ENCODE measurements at places on chromosomes 11 and 22.

DNA sequence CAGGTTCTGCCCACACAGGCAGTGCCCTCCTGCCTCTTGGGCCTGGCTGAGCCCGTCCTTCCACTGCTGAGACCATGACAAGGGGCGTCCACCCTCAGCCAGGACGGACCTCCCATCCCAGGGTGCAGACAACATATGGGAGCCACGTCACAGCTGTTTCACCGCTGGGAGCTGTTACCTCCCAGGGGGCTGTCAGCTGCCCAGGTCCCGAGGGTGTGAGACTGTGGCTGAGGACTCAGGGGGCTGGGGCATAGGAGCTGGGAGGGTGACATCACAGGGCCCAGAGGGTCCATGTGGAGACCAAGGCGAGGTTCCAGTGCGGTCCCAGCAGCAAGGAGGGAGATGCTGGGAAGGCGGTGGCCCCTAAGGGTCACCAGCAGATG is 17.9 kb upstream of the CTSD start:
- DNase-seq: no peak

DNA sequence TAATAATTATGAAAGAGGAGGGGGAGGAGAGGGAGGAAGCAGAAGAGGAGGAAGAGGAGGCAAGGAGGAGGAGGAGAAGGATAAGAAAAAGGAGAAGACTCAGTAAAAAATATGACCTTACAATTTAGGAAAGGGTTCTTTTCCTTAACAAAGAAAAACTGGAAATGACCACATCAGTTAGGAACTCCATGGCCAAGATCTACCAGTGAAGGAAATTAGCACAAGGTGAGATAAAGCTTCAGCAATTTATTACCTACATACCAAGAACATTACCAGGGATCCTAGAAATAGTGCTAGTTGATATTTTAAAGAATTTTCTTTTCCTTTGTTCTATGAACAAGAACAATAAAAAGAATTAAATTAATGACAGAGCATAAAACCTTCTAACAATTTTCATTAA is 172.7 kb downstream of the LRRC4C start:
- no peak for DNase-seq

DNA sequence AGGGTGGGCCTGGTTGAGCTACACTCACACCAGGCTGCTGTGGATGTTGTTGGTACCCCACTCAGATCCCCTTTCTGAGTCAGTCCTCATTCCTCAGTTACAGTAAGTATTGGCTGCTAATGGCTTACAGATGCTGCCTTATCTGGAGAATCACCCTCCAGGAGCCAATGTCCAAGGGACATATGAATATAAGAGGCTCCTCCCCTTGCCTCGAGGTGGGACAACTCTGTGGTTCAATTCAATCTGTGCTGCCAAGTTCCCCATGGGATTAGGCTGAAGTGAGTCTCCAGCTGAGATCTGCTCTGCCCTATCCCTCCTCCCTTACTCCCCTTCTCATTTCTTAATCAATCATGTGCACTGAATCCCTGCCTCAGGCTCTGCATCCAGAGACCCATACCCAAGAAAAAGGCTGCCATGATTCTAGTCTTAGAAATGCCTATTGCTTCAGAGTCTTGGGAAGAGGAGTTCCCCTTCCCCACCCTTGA is 168.8 kb upstream of the SYT13 start:
- DNase-seq: no peak

GRCh38 chr22:44547371-44547770 is 49.3 kb upstream of the RTL6 start:
- DNase-seq: no peak

DNA sequence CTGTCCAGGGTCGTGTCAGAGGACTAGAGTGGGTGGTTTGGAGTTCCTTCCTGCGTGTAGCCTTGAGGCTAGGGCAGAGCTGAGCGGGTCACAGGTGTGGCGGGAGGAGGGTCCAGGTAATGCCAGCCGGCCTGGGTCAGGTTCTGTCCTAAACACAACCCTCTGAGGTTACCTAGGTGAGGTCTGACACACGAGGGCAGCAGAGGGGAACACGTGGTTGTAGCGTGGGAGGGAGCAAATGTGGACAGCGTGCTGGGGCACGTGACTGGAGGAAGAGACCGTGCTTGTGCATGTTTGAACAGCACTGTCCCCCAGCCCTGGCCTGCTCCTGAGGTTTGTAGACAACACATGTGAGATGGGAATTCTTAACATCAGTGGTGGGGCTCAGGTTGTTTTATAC is 13.1 kb downstream of the MOV10L1 start:
- no peak for DNase-seq

All from CD4-positive, alpha-beta T cell treated with Interleukin-4 for 1 hour (primary cell).